ENCODE measurements at places on chromosomes 5 and 9.

GRCh38 chr9:114855488-114855887 is 49.6 kb upstream of the TNFSF15 start:
- DNase-seq: no peak

DNA sequence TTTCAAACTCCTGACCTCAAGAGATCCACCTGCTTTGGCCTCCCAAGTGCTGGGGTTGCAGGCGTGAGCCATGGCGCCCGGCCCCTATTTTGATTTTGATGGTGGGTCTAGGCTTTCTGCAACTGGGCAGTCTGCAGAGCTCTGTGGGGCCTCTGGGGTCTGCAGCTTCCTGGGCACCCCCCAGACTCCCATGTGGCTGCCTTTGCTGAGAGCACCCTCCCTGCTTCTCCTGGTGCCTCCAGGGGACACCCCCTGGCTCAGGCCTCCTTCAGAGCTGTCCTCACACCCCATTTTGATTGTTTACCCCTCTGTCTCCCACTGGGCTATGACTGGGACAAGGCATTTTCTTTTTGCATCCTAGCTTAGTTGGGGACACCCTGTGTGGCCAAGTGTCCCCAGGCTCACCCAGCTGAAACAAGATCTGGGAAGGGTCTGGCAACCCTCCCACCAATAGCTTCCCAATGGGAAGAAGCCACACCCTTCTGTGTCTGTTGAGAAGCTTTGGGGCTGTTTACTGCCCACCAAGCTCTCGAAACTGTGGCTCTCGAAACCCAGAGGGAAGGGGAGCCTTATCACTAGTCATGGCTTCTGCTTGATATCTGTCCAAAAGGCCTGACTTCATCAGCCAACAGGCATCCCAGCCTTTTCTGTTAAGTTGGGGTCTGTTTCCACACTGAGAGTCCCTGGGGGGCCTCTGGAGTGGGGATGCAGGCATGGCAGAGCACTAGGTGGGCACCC is 204.4 kb upstream of the IER5L start:
- no peak for DNase-seq

DNA sequence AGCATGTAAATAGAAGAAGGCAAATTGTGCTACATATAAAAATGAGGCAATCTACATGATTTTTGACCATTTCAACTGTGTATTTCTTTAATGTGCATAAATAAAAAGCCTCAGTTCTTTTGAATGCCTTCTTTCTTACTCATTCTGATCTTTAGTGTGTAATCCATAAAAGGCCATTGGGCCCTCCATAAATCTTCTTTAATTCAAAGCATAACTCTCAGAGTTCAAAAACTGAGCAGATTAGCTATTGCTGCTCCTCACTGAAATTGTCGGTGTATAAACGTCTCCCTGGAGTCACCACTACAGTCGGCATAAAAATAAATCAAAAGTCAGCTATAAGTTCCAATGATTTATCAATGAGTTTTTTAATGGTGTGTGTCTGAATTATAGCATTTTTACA is 45.3 kb upstream of the ADAMTSL1 start:
- DNase-seq: no peak

- no peak for DNase-seq
Observed at GRCh38 chr9:95175523-95175922, 142.0 kb downstream of the FANCC start.

- DNase-seq: no peak
Observed at GRCh38 chr5:132266836-132267160, 9.3 kb downstream of the PDLIM4 start.

GRCh38 chr9:72477930-72478518 is 43.4 kb upstream of the TMC1 start:
- DNase-seq: peak; percentile 99

- no peak for DNase-seq
Observed at GRCh38 chr5:23977997-23978396, 470.6 kb downstream of the PRDM9 start.

DNA sequence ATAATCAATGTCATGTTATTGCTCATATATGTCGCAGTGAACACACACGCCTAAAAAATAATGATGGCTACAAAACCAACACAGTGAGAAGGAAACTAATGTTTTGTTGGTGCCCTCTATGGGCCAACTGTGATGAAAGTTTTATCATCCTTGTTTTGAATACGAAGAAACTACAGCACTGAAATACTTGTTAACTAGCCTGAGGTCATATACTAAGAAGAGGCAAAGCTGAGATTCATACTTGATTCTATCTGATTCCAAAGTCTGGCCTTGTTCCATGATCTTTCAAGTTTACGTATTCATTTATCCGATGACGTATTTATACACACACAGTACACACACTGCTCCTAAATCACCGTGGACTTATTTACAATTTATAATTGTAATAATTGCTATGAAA is 16.1 kb upstream of the DRD1 start:
- peak; percentile 50 for DNase-seq

DNA sequence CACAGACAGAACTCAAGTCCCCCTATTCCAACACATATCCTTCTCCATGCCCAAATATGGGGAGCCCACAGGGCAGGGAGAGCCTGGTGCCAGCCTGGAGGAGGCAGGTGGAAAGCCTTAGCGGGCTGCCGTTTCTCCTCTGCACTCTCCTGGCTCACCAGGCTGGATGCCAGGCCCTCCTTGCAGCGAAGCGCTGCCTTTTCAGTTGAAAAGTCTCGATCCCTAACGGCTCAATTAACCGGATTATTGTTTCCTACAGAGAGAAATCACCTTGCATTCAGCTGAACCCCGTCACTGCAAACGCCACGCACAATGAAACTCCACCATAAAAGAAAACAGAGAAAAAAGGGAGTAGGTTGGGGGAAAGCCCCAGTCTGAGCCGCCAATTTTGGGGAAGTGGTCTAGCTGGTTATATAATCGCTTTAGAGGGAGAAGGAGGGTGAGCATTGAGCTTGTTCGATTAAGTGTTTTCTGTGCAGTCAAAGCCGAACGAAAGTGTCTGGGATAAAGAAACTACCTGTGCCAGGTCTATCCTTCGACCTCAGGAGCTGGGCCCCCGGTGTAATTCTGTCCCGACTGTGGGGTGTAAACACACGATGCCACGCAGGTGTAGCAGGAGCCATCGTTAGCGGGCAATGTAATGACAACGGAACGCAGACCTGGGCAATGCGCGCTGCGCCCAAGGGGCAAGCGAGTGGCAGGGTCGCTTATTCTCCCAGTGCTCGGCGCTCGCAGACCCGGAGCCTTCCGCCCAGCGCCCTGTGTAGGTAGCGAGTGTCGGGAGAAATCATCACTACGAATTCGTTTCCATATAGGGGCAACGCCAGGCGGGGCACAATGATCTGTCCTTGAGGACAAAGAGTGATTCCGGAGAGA is 3.8 kb downstream of the BARHL1 start:
- DNase-seq: no peak

- peak; percentile 58 for DNase-seq
Observed at GRCh38 chr5:177300236-177300880, 3.2 kb downstream of the RAB24 start.

GRCh38 chr5:24598956-24599355 is 45.8 kb downstream of the CDH10 start:
- DNase-seq: no peak

- no peak for DNase-seq
Observed at GRCh38 chr5:153964191-153964879, 74.4 kb downstream of the FAM114A2 start.

- peak; percentile 86 for DNase-seq
Observed at GRCh38 chr9:99431103-99431502, 209.0 kb downstream of the SEC61B start.

- peak; percentile 47 for DNase-seq
Observed at GRCh38 chr5:14663734-14664269, 716 bp upstream of the OTULIN start.

- DNase-seq: peak; percentile 64
Observed at GRCh38 chr5:73902327-73903051, 276.5 kb downstream of the ARHGEF28 start.

- peak; percentile 92 for DNase-seq
Observed at GRCh38 chr9:120477534-120478001, 102.4 kb downstream of the CDK5RAP2 start.

- no peak for DNase-seq
Observed at GRCh38 chr5:97107318-97107717, 35.1 kb downstream of the LIX1 start.

GRCh38 chr9:122402403-122402871 is 31.6 kb downstream of the PTGS1 start:
- DNase-seq: peak; percentile 100

DNA sequence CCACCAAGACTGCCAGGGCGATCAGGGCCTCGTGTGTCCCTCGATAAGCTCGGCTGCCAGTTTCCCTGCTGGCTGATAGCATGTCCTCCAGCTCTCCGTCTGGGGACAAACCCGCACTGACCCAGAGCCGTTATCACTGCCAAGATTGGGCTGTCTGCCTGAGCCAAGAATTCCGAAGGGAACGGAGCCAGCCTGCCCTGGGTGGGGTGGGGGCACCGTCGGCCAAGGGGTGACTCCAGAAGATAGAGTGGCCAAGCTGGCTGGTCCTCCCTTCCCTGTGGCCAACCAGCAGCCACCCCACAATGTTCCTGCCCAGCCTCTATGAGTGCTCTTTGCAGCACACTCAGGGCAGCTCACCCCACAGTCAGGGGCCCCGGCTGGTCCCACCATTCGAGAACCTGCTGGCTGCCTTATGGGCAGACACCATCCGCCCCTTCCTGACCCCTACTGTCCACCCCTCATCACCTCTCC is 29.4 kb downstream of the HRH2 start:
- no peak for DNase-seq

GRCh38 chr5:127311349-127311748 is 20.8 kb downstream of the MEGF10 start:
- DNase-seq: no peak

- peak; percentile 27 for DNase-seq
Observed at GRCh38 chr5:168608386-168608785, 29.2 kb upstream of the PANK3 start.

GRCh38 chr5:115487168-115487567 is 57.4 kb downstream of the FEM1C start:
- no peak for DNase-seq

DNA sequence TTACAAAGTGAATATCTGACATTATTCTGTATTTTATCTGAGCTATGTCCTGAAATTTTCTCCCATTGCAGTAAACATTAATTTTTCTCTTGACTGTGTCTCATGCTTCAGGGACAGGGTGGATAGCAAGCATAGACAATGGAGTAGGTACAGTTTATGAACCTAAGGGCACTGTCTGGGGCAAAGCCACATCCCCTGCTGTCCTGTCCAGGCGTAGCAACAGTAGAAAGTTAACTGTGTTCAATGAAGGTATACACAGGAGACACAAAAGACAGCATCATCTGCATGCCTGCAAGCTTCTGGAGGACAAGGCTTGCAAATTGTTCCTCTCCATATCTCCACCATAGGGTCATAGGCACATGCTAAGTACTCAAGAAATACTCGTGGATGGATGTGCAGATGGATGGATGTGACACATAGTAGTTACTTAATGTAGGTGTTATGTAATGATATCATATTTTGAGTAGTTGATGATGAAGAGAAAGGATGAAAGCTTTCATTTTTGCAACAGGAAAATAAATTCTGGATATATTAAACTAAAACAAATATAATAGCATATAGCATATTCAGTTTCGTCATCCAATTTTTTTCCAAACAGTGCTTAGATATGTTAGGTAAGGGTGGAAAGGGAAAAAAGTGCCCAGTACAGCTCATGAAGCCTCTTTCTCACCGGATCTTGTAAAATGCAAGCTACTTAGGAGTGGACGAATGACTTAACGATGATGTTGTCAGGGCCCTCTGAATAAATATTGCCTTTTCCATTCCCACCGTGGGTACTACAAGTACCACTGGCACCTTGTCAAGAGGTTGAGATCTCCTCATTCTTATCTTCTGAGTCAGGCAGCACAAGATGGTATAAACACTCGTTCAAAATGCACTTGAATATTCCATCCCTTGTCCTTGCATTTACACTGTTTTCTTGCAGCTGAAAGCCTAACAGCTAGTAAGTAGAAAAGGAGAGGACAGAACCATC is 19.9 kb upstream of the ZSWIM6 start:
- DNase-seq: peak; percentile 98

DNA sequence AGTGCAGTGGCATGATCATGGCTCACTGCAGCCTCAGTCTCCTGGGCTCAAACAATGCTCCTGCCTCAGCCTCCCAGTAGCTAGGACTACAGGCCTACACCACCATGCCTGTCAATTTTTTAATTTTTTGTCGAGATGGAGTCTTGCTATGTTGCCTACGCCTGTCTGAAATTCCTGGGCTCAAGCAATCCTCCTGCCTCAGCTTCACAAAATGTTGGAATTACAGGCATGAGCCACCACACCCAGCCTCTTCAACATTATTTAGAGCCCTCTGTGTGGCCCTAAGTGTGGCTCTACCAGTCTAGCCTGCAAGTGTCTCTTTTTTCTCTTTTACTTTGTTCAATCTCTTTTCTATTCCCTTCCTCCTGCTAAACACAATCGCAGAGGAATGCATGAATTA is 154.4 kb upstream of the EPB41L4A start:
- DNase-seq: no peak

GRCh38 chr9:3760031-3760430 is 234.2 kb upstream of the RFX3 start:
- DNase-seq: peak; percentile 55

DNA sequence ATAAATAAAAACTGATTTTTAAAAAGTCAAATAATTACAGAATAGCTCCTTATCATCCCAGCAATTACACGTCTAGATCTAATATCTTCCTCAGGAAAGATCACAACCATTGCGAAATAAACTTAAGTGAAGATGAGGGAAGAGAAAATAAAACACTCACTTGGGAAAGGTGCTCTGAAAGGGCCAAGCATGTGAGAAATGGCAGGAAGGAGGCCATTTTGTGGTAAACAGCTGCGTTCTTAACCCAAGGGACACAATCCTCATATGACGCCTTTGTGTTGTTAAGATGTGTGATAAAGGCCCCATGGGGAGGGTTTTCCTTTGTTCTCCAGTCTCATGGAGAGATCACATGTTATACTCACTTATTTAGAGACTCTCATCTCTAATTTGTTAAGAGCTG is 32.5 kb downstream of the JAKMIP2 start:
- DNase-seq: no peak

GRCh38 chr9:124559871-124560270 is 52.7 kb upstream of the NR5A1 start:
- DNase-seq: no peak

DNA sequence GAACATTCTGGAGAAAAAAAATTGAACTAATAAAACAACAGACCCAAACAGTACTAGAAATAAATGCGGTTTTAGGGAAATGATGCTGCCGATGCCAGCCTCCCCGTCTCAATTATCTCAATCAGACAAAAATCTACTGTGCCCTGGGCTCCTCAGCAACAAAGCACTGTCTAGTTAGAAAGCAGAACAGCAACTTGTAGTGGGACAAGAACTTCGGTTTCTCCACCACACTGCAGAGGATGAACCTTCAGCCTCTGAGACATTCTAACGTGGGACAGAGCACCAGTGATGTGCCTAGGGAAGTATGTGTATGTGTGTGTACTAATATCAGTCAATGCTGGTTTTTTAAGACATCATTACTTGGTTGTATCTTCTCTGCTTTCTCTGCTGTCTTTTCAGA is 11.1 kb upstream of the CAST start:
- no peak for DNase-seq

GRCh38 chr9:33065157-33066076 is 11.1 kb downstream of the SMU1 start:
- DNase-seq: no peak

- peak; percentile 64 for DNase-seq
Observed at GRCh38 chr5:140402258-140403074, 833 bp downstream of the ANKHD1 start.
